Activated CD4-positive, alpha-beta T cell treated with anti-CD3 and anti-CD28 coated beads for 36 hours (primary cell): ENCODE measurements at places on chromosomes 7 and 10. TPM values are rescaled to one million over a fixed set of nuclear protein-coding genes. Genes with fewer than 3 reads are reported as not detected.

OR9A2 gene
- total RNA-seq: not detected

ITGA8 gene
- total RNA-seq: not detected

LIPF gene
- not detected for total RNA-seq

HOXA6 gene
- not detected for total RNA-seq

OPN4 gene
- not detected for total RNA-seq

EIF4EBP2 gene
- total RNA-seq: 24.4 TPM

ATG9B gene
- total RNA-seq: 10.0 TPM

ABCB4 gene
- total RNA-seq: 0.39 TPM

CH25H gene
- total RNA-seq: not detected

GRB10 gene
- 9.5 TPM for total RNA-seq

TAS2R4 gene
- 0.62 TPM for total RNA-seq

SAP25 gene
- total RNA-seq: 9.9 TPM

PRKAR1B gene
- total RNA-seq: 41.0 TPM

TMEM26 gene
- total RNA-seq: not detected

SPRN gene
- not detected for total RNA-seq

ITPRID1 gene
- not detected for total RNA-seq

HERC4 gene
- total RNA-seq: 39.5 TPM

ERVW-1 gene
- total RNA-seq: not detected

P4HA1 gene
- total RNA-seq: 58.5 TPM

CYP3A5 gene
- total RNA-seq: not detected

CALD1 gene
- 8.7 TPM for total RNA-seq

HTRA1 gene
- total RNA-seq: not detected

SSMEM1 gene
- not detected for total RNA-seq

COBL gene
- not detected for total RNA-seq

ELN gene
- total RNA-seq: not detected

SPDYE1 gene
- total RNA-seq: not detected

RNF133 gene
- total RNA-seq: not detected

TMEM196 gene
- total RNA-seq: not detected

CALHM1 gene
- total RNA-seq: not detected

FEZF1 gene
- not detected for total RNA-seq

FAM13C gene
- total RNA-seq: not detected

FOXI2 gene
- not detected for total RNA-seq
